HS-5 (cell line): ENCODE measurements at places on chromosomes 5 and 9.
A peak's percentile ranks its signal among the peaks of the same experiment; 100 is the strongest.

DNA sequence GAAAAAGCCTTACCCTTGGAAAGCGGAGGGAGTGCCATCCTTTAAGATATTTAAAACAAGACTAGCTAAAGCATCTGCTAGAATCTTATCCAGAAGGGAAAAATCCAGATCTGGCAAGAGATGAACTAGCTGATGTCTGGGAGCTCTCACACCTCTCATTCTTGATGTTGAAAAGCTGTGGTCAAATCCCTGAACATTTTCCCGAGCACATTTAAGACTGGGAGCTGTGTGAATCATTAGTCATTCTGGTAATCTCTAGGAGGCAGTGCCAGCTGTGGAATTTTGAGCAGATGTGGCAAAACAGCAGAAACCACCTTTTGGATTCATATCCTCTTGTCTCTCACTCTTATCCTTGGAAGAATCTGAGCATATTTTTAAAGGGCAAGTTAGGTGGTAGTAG lies 218.0 kb downstream of the MAN2A1 start:
- peak; percentile 85 for DNase-seq

GRCh38 chr5:56200971-56201666 lies 32.0 kb downstream of the ANKRD55 start:
- peak; percentile 53 for DNase-seq

DNA sequence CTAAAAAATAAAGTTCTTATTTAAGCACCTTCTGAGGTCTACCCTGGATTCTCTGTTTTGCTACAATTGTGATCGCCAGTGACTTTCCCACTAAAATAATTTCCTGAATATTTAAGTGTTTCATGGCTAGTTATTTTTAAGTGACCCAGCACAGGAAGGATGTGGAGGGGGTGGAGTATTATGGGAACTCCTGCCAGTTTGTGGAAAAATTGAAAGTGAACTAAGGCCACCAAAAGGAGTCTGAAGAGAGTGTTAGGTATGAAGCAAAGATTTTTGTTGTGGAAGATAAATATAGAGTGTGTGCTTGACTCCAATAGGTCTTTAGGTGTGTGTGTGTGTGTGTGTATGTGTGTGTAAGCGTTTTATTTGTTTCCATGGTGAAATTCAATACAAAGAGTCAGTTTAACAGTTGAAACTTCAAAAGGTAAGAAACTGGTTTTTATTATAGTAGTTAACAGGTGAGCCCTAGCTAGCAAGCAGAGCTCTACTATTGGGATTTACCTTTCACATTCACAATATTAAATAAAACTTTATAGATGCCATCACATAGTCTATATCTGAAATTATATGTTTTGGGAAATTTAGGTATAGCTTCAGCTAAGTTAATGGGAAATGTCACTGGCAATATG lies 25.6 kb downstream of the RASGRF2 start:
- DNase-seq: no peak

GRCh38 chr9:137490532-137491186 lies 31.5 kb upstream of the NSMF start:
- no peak for DNase-seq

DNA sequence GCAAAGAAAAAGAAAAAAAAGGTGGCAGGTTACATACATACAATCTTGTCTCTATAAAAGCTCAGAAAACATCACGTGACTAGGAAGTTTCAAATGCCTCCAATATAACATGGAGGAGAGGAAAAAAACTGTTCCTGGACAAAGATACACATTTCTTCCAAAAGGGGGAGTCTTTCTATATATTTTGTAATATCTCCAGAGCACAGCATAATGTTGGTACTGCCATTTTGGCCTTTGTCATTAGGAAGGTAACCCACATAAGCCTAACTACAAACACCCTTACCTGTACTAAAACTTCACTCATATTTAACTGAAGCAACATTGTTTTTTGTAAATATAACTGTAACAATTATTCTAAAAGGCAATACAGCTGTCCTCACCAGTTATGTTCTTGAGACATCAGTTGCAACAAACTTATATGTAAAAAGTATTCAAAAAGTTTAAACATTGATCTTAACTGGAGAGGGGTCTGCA lies 1.2 kb upstream of the BTF3 start:
- peak; percentile 44 for DNase-seq

GRCh38 chr5:14522721-14523120 lies 58.9 kb upstream of the OTULINL start:
- DNase-seq: no peak

- DNase-seq: no peak
Observed at GRCh38 chr5:1793301-1793740, 6.3 kb downstream of the MRPL36 start.

- DNase-seq: peak; percentile 79
Observed at GRCh38 chr5:95817430-95817829, 5.1 kb downstream of the GLRX start.

DNA sequence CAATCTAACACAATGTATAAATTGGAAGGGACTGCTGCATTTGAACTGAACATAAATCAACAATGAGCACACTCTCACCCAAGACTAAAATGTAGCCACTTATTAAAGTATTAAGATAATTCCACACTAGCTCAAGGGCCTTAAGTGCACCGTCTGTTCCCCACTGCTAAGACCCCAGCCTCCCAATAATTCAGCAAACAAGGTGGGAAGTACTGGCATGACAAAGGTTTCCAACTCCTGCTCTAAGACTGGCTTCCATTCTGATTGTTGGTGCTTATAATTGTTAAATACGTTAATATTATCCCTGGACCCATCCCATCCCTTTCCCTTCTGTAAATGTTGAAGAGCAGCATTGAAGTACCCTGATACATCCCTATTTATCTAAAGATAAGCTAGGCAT lies 636.7 kb downstream of the NR2F1-AS1 start:
- DNase-seq: no peak

GRCh38 chr5:171863935-171864334 lies 78.3 kb downstream of the SMIM23 start:
- DNase-seq: peak; percentile 42

DNA sequence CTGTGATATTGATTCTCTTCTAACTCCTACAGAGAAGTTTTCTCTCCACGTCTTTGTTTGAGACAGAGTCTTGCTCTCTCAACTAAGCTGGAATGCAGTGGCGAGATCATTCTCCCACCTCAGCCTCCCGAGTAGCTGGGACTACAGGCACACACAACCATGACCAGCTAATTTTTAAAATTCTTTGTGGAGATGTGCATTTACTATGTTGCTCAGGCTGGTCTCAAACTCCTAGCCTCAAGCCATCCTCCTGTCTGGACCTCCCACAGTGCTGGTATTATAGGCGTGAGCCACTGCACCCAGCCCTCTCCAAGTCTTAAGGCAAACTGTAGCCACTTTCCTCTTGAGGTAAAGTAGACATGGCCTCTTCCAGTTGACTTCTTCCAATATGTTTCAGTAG lies 72.2 kb downstream of the SNX18 start:
- no peak for DNase-seq

DNA sequence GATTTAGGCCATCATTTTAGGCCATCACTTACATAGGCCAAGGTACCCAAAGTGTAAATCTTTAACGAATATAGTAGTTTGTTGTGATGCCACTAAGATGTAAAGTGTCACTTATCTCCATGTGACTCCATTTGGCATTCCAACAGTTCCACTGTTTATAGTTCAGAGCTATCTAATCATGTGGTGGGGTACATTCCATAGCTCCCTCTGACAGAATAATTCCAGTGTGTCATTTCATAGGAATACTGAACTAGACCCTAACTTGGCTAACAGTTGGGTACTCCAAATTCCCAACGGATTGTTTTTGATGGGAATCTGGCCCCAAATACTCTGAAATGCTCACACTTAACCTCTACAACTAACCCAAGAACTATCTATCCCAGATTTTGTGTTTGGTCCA lies 76.7 kb upstream of the FST start:
- DNase-seq: no peak

- DNase-seq: no peak
Observed at GRCh38 chr5:600886-601541, 11.1 kb upstream of the CEP72 start.

DNA sequence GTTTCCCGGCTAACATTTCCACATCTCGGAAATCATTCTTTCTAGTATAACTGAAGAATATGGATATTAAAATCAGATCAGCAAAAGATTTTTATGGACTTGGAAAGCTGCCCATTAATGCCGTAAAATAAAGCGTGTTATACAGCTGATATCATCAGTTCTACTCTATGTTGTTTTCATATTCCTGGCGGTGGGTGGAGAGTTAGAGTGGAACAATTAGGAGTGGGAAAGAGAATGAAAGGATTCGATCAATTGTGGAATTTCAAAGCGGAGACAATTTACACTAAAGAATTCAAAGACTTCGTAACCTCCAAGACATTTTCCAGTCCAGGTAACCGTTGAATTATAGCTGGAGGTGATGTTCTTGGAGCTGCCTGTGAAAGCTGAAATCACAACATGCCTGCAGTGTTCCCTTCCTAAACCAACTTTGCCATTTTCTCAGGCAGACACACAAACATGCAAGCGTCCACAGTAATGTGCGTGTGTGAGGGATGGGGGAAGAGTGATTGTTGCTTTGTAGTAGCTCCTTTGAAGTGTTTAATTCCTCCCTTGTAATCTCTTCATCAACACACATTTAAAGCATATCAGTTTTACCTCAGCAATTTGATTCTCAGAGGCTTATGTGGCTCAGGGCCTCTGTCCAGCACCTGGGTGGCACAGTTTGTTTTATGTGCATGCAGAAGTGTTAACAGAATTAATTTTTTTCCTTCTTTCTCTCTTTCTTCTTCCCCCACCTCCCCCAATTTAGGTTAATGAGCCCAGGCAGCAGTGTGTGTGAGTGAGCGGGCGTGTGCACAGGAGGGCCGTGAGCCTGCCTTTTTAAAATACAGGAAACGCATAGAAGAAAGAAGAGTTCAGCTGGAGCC lies 544.1 kb downstream of the RAB3C start:
- DNase-seq: no peak

DNA sequence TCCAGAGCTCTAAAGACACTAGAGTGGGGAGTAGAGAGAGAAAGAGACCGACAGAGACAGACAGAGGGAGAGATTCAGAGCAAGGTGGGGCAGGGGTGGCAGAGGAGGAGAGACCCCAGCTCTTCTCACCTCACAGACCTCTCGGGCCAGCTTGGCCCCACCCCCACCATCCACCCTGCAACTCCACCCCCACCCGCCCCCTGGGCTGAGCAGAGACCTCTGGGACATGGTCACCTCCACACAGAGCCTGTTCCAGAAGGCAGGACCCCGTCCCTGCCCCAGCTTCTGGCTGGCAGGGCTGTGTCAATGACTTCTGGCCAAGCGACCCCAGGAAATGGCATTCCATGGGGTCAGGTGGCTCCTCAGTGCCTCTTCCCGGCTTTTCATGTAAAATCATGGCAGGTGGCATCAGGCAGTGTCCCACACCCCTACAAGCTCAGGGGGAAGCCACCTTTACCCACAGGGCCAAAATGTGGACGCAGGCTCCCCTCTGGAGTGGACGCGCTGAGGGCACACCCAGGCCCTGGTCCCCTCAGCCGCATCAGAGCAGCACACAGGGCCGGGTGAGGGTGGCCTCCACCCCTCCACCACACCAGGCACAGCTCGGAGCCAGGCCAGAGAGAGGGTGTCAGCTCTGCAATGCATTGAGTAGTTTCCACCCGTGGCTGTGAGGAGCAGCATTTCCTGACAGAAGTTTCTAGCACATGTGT lies 131.2 kb upstream of the LPCAT1 start:
- no peak for DNase-seq

GRCh38 chr5:66958980-66959641 lies 237.5 kb downstream of the CD180 start:
- no peak for DNase-seq

GRCh38 chr9:37066139-37066725 lies 32.2 kb upstream of the PAX5 start:
- DNase-seq: no peak

- DNase-seq: no peak
Observed at GRCh38 chr5:60162441-60162840, 268.9 kb upstream of the PDE4D start.

GRCh38 chr5:144864118-144864517 lies 693.4 kb downstream of the KCTD16 start:
- no peak for DNase-seq

- no peak for DNase-seq
Observed at GRCh38 chr5:19713740-19714139, 274.3 kb downstream of the CDH18 start.

DNA sequence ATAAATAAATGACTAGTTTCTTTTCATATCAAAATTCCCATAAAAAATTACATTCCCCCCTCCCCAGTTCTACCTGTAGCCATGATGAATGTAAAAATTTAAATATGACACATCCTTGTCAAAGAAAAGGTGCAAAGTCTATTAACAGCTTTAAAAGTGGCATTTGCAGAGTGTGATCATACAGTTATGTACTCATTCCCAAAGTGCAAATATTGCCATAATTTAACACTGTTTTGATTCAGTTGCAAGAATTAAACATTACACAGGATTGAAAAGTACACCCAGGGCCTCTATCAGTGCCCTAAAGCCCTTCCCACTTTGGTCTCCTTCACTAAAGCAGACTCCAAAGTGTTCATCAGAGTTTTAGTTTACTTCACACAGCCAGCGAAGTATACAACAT lies 51.8 kb downstream of the RNF145 start:
- no peak for DNase-seq

- no peak for DNase-seq
Observed at GRCh38 chr9:93645149-93645889, 68.9 kb downstream of the PHF2 start.

- DNase-seq: no peak
Observed at GRCh38 chr5:39102684-39103155, 28.5 kb upstream of the RICTOR start.

GRCh38 chr5:124421584-124421983 lies 324.9 kb downstream of the ZNF608 start:
- DNase-seq: no peak

DNA sequence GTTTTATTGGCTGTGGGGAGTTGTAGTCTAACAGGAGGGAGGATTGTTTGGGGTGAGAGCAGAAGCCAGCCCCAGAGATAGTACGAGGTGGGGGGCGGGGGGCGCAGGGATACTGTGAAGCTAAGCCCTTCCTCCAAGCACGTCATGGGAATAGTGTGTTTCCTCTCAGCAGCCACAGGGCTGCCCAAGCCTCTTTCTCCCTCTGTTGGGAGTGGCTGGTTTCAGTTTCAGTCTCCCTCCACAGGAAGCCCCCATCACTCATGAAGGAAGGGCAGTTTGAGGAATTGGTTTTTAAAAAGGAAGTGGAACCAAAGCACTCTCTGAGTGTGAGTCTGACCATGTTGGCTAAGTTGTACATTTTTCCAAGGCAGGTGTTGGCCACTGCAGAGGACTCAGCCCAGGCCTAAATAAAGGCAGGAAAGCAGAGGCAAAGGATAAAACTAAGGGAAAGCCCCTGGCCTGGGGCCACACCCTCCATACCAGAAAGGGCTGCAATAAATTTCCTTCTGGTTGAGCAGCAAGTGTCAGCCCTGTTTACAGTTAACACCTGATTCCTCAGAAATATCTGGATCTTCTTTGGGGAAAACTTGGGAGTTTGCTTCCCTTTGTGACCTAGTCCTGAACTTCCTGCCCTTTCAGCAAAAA lies 3.2 kb downstream of the RAB24 start:
- DNase-seq: peak; percentile 36

- no peak for DNase-seq
Observed at GRCh38 chr5:175821790-175822211, 49.6 kb upstream of the CPLX2 start.

GRCh38 chr9:92760494-92760893 lies 4.1 kb downstream of the BICD2 start:
- DNase-seq: no peak

- no peak for DNase-seq
Observed at GRCh38 chr5:87399720-87400119, 13.0 kb downstream of the CCNH start.

GRCh38 chr9:133505901-133506652 lies 18.7 kb downstream of the MYMK start:
- no peak for DNase-seq
